ENCODE measurements at places on chromosomes 2 and 18. TPM values are rescaled to one million over a fixed set of nuclear protein-coding genes. Genes with fewer than 3 reads are reported as not detected.

AKAIN1 gene
- total RNA-seq: not detected

CXCR4 gene
- under 0.01 TPM for total RNA-seq

HOXD11 gene
- not detected for total RNA-seq

COL6A3 gene
- total RNA-seq: 0.64 TPM

NCKAP5 gene
- total RNA-seq: 0.26 TPM

GALNT1 gene
- 77.4 TPM for total RNA-seq

POTEI gene
- total RNA-seq: not detected

CFAP65 gene
- total RNA-seq: not detected

CNDP1 gene
- total RNA-seq: not detected

MC5R gene
- total RNA-seq: not detected

XIRP2 gene
- not detected for total RNA-seq

PDCD1 gene
- total RNA-seq: not detected

PROKR1 gene
- total RNA-seq: not detected

ARHGEF4 gene
- total RNA-seq: 107 TPM

ZBTB7C gene
- total RNA-seq: under 0.01 TPM

REG3A gene
- not detected for total RNA-seq

CFC1 gene
- not detected for total RNA-seq

EFEMP1 gene
- 227 TPM for total RNA-seq

SERPINB13 gene
- 48.0 TPM for total RNA-seq

LHCGR gene
- total RNA-seq: not detected

KATNAL2 gene
- under 0.01 TPM for total RNA-seq

CYTIP gene
- total RNA-seq: not detected

UGT1A7 gene
- total RNA-seq: 2.2 TPM

FKBP7 gene
- total RNA-seq: 1.3 TPM

PRADC1 gene
- 11.5 TPM for total RNA-seq

MPPE1 gene
- 22.1 TPM for total RNA-seq

STARD6 gene
- total RNA-seq: not detected

EML6 gene
- total RNA-seq: 0.53 TPM

STK17B gene
- 44.2 TPM for total RNA-seq

AMMECR1L gene
- 32.5 TPM for total RNA-seq

HJURP gene
- total RNA-seq: under 0.01 TPM

IL1RN gene
- 71.9 TPM for total RNA-seq

Data from bronchial epithelial cell (primary cell).